Heart left ventricle (tissue), 16 donors: ENCODE measurements at places on chromosomes 4 and X. TPM values are rescaled to one million over a fixed set of nuclear protein-coding genes. Genes with fewer than 3 reads are reported as not detected.
A peak's percentile ranks its signal among the peaks of the same experiment; 100 is the strongest.

The GLRA2 gene
- total RNA-seq = not detected

GRCh38 chr4:79831701-79832514 is 241.1 kb downstream of the ANTXR2 start:
- no peak for DNase-seq
- H3K36me3 ChIP-seq = no peaks in the 10 kb centered on the region
- H3K27ac ChIP-seq = no peak overlapping the region
- H3K27me3 ChIP-seq = no peaks in the 10 kb centered on the region
- no peak overlapping the region for H3K4me3 ChIP-seq
- H3K4me1 ChIP-seq = no peaks in the 10 kb centered on the region

DNA sequence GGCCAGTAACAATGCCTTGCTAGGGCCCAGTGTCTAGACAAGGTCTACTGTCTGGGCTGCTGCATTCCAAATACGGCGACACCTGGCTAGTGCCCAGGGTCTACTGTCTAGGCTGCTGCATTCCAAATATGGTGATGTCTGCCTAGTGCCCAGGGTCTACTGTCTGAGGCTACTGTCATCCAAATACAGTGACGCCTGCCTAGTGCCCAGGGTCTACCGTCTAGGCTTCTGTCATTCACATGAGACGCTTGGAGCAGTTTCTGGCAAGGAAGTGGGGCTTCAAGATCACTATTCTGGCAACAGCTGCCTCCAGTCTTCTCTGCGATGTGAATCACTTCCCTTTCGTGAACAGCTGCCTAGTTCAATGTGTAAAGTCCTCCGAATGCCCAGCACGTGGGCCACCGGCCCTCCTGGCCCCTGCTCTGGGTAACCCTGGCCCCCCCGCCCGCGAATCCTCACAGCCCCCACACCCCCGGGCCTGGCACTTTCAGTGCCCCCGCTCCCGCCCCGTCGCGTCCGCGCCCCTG is 12.7 kb downstream of the ACOX3 start:
- peak overlapping the region; percentile 83 for H3K4me3 ChIP-seq
- peak overlapping the region; percentile 91 for H3K27ac ChIP-seq
- no peaks in the 10 kb centered on the region for H3K36me3 ChIP-seq
- H3K27me3 ChIP-seq = no peaks in the 10 kb centered on the region
- peak; percentile 67 for DNase-seq

DNA sequence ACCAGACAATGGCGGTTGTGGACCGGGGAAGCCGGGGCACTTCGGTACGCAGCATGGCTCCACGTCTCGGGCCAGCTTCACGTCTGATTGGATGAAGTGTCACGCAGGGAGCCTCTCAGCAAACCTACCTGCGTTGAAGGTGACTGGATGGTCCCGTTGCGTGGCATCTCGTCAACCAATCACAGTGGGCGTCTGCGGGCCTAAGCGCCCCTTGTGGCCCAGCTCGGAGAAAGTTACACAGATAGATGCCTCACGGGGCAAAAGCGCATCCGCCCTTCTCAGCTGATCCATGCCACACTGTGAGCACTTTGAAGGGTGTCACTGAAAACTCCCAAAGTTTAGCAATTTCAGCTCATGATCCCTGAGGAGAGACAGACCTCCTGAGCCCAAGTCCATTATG is at the start of gene H2BW1:
Gene H2BW1 (minus strand): TSS at position 103 of the 400 bp plus-strand sequence. CDS start 132 bp downstream, outside the sequence.
- no peaks in the 10 kb centered on the region for H3K36me3 ChIP-seq
- H3K27me3 ChIP-seq = no peaks in the 10 kb centered on the region
- H3K27ac ChIP-seq = no peak within 1 kb of the TSS
- DNase-seq = no peak
- no peak within 1 kb of the TSS for H3K4me3 ChIP-seq
- H3K4me1 ChIP-seq = no peaks in the 10 kb centered on the region

- DNase-seq = no peak
- no peak overlapping the region for H3K27ac ChIP-seq
- peaks cover 7% of the 10 kb centered on the region for H3K27me3 ChIP-seq
- no peaks in the 10 kb centered on the region for H3K36me3 ChIP-seq
- no peak overlapping the region for H3K4me3 ChIP-seq
Observed at GRCh38 chrX:18543738-18544137, 118.3 kb downstream of the CDKL5 start.

- H3K4me1 ChIP-seq = peaks cover 28% of the 10 kb centered on the region
- no peak for DNase-seq
- H3K27ac ChIP-seq = no peak overlapping the region
- H3K27me3 ChIP-seq = no peaks in the 10 kb centered on the region
Observed at GRCh38 chr4:119296356-119296755, 25.6 kb downstream of the FABP2 start.

GRCh38 chr4:56512166-56512565 is 6.6 kb downstream of the ARL9 start:
- no peaks in the 10 kb centered on the region for H3K36me3 ChIP-seq
- no peak for DNase-seq
- no peak overlapping the region for H3K27ac ChIP-seq

DNA sequence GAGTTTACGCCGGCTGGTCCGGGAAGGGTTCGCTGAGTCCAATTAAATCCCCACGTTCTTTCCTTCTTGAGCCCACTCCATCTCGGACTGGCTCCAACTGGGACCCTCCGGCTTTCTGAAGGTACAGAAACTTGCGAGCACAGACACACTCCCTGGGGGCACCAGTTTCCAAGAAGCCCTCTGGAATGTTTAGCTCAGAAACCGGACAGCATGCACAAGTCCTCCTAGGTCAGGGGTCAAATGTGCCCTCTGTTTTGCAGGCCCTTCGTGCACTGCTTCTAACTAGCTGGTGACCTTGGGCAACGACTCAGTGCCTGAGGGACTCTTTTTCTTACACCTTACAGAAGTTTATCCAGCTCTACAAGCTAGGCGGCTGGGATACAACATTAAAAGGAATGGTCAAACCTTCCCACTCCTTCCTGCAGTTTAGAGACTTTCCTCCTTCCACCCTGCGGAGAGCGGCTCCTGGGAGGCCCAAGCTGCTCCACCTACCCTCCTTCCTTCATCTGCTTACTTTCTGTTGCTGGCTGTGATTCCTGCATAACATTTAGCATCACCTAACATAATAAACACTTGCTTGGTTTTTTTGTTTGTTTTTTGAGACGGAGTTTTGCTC is 275.5 kb downstream of the BCOR start:
- H3K27me3 ChIP-seq = peaks cover 9% of the 10 kb centered on the region
- DNase-seq = no peak
- H3K4me1 ChIP-seq = no peaks in the 10 kb centered on the region
- no peaks in the 10 kb centered on the region for H3K36me3 ChIP-seq

The CPLX1 gene
- total RNA-seq = 1.1 TPM

The RHOXF2B gene
- not detected for total RNA-seq

GRCh38 chrX:137573324-137574101 is 7.6 kb downstream of the ZIC3 start:
- peaks cover 49% of the 10 kb centered on the region for H3K27me3 ChIP-seq
- H3K36me3 ChIP-seq = no peaks in the 10 kb centered on the region
- no peak overlapping the region for H3K4me3 ChIP-seq
- DNase-seq = no peak

The TMEM31 gene
- total RNA-seq = not detected

The N4BP2 gene
- total RNA-seq = 6.8 TPM

The LONRF3 gene
- 2.7 TPM for total RNA-seq

GRCh38 chr4:11497212-11497806 is 68.6 kb upstream of the HS3ST1 start:
- no peak for DNase-seq
- H3K27ac ChIP-seq = no peak overlapping the region
- H3K36me3 ChIP-seq = no peaks in the 10 kb centered on the region

DNA sequence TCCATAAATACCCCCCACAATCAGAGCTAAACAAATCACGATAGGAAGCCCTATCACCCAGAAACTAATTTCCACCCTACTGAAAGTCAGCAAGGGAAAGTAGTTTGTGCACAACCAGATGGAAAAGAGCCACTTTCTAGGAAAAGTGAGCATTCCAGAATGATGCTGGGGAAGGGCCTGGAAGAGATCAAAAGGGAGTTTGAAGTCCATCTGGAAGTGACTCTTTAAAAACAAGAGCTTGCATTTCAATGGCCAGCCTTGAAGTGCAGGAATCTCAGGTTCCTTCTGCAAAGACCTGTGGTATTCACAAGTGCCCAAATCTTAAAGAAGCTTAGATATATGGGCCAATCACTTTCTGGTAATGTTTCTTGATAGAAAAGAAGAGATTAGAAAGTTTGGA is 97.0 kb upstream of the LDB2 start:
- no peaks in the 10 kb centered on the region for H3K27me3 ChIP-seq
- no peak overlapping the region for H3K27ac ChIP-seq
- H3K36me3 ChIP-seq = no peaks in the 10 kb centered on the region
- no peak for DNase-seq

- no peak overlapping the region for H3K4me3 ChIP-seq
Observed at GRCh38 chrX:131626681-131627296, 82.9 kb downstream of the OR13H1 start.

DNA sequence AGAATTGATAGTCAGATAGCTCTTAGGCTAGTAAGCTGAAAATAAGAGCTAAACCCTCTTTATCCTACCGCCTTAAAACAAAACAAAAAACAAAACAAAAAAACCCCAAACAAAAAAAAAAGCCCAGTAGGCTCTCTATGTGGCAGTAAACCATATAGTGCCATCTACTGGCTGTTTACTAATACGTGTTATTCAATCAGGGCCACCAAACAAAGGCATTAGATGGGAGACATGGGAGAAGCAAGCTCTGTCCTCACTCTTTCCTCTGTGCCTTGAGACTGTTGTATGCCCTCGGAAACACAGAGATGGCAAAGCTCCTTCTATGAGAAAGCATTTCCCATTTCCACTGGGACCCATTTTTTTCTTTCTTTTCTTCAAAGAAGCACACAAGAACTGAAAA is 148.8 kb upstream of the MID1 start:
- H3K4me1 ChIP-seq = no peaks in the 10 kb centered on the region
- DNase-seq = no peak
- H3K4me3 ChIP-seq = no peak overlapping the region
- no peak overlapping the region for H3K27ac ChIP-seq

DNA sequence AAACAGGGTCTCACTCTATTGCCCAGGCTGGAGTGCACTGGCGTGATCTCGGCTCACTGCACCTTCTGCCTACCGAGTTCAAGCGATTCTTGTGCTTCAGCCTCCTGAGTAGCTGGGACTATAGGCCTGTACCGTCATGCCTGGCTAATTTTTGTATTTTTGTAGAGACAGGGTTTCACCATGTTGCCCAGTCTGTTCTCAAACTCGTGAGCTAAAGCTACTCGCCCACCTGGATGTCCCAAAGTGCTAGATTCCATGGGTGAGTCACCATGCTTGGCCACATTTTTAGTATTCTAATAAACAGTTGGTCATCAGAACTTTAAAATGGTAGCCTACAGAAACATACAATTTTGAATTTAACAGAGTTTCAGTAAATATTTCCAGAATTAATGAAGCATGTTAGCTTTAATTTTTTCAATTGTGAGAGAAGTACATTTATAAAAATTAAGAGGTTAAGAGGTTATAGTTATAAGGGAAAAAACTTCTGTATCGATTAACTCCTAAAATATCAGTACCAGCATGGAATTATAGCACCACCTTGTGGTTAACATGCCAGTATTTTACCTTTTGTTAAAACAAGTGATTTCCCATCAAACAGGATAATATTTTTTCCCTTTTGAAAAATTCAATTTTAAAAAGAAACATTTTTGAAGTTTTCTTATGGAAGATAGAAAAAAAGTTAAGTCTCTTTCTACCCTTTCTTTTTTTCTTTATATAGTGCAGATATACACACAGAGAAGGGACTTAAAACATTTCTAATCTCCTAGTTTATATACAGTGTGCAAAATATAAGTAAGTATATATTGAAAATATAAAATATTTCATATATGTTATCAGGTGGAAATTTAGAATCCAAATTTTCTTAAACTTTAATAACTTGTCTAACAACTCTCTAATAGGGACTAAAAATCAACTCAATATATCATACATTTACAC is 35.4 kb downstream of the CEP44 start:
- H3K36me3 ChIP-seq = peaks cover 21% of the 10 kb centered on the region
- no peaks in the 10 kb centered on the region for H3K27me3 ChIP-seq

The HGFAC gene
- total RNA-seq = 0.34 TPM
